ENCODE measurements at places on chromosomes 1 and 21. TPM values are rescaled to one million over a fixed set of nuclear protein-coding genes. Genes with fewer than 3 reads are reported as not detected.

DNA sequence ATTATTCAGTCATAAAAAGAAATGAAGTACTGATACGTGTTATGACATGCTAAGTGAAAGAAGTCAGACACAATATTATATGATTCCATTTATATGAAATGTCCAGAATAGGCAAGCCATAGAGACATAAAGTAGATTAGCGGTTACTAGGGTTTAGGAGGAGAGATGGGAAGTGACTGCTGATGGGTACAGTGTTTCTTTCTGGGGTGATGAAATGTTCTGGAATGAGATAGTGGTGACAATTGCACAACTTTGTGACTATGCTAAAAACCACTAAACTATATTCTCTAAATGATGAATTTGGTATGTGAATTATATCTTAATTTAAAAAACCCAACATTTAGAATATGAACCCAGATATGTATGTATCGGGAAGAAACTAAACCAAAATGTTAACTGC is 27.6 kb downstream of the IPP start:
- no peak for DNase-seq

GRCh38 chr1:168921629-168922028 is 184.9 kb upstream of the ATP1B1 start:
- no peak for DNase-seq

DNA sequence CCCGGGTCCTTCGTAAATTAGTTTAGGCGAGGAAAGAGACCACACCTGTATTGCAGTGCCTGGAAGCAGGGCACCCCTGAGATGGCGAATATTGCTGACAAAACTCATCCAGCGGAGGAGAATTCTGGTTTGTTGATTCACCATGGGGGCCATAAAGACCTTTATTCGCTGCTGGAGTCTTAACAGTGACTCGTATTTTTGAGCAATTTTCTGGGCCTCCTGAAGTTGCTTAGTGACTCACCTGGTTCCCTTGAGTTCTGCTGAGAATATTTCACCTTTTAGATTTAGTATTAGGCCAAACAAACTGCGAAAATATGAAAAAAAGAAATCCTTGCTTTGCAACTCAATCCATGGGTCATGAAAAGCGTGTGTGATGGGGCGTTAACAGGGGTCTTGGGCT is 20.6 kb upstream of the H6PD start:
- no peak for DNase-seq

XKR8 gene
- polyA plus RNA-seq: 8.9 TPM

LPAR3 gene
- 1.2 TPM for polyA plus RNA-seq

- DNase-seq: no peak
Observed at GRCh38 chr1:48026701-48027532, 29.7 kb upstream of the TRABD2B start.

DNA sequence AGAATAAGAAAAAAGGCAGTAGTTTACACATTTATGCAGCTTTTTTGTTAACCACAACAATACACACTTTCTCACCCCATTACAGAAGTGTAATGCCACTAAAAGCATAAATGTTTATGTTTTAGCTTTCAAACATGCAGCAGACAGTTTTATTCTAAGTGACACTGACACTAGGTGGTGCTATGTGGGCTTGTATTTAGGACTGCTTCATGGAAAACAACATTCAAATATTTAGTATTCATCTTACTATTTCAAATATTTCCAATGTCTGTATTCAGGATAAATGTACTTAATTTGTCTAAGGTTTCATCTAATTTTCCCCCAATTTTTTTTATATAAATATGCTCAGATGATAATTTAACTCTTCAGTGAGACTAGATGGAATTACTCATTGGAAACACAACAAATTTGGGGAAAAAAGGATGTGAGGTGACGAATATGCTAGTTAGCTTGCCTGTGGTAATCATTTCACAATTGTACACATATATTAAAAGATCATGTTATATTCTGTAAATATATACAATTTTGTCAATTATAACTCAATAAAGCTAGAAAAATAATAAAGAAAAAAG is 71.4 kb downstream of the USP1 start:
- DNase-seq: peak; percentile 3

DNA sequence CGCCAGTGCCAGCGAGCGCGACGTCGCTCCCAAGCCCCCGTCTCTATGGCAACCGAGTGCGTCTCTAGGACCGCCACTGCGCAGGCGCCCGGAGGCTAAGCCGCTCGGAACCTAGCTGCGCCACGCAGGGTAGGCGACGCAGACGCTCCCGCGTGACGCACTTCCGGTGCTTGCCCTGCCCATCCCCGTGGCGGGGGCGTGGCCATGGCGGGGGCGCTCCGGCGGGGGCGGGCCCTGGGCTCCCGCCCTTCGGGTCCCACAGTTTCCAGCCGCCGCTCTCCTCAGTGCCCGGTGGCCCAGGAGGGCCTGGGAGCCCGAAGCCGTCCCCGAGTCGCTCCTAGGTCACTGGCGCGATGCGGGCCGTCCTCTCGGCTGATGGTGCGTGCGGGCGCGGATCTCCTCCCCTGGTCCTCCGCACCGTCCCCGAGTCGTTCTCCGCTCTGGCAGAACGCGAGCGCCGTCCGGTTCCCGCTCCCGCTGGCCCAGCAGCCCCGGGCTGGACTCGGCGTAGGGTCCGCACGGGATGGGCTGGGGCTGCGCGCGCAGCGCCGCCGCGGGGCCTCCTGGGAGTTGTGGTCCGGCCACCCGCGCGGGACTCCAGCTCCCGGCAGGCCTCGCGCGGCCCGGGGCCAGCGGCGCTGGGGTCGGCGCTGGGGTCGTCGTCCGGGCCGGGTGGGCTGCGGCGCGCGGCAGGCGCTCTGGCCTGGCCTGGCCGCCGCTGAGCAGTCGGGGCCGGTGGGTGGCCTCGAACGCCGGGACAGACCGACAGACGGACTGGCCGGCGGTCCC is at the start of gene MIB2:
Gene MIB2 (plus strand): TSS at position 245 of the 789 bp plus-strand sequence. CDS start 7,953 bp downstream, outside the sequence.
- peak; percentile 89 for DNase-seq

DNA sequence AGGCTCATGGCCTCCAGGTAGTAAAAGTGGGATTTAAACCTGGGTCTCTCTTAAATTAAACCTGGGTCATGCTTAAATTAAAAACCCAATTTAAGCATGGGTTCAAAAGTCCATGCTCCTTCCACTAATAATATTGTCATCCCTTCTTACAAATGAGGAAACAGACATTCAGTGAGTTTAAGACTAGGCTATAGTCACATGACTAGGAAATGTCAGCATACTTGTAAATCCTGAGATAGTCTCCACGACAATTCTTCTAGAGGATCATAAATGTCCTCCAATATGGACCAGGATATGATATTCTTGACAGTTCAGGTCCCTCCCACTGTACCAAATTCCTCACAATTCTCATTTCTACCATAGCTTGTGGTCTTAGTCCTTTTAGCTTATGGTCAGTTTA is 10.5 kb upstream of the IGFN1 start:
- no peak for DNase-seq

OPRD1 gene
- polyA plus RNA-seq: 0.31 TPM

DNA sequence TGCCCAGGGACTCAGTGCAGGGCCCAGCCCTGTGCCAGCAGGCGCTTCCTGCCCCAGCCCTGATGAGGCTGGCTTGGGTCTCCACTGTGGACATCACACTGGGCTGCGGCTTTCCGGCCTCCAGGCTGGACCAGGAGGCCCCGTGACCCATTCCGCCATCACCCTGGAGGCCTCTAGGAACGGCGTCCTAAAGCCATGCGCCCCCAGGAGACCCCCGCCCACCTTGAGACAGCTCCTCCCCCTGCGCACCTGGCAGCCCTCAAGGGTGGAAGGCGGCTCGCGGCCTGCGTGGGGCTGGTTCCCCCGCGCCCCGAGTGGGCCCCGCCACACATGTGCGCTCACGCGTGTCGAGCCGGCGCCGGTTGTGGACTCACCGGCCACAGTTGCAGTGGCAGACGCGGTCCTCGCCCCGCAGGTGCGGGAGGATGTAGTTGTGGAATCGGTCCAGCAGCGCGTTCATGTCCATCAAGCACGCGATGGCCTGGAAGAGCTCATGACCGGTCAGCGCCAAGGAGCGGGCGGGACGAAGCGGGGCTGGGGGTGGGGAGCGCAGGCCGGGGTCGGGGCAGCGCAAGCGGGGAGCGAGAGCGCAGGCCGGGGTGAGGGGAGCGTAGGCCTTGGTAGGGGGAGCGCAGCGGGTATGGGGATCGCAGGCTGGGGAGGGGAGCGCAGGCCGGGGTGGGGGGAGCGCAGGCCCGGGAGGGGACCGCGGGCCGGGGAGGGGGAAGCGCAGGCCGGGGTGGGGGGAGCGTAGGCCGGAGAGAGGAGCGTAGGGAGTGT is 924 bp downstream of the TMEM240 start:
- no peak for DNase-seq

DNA sequence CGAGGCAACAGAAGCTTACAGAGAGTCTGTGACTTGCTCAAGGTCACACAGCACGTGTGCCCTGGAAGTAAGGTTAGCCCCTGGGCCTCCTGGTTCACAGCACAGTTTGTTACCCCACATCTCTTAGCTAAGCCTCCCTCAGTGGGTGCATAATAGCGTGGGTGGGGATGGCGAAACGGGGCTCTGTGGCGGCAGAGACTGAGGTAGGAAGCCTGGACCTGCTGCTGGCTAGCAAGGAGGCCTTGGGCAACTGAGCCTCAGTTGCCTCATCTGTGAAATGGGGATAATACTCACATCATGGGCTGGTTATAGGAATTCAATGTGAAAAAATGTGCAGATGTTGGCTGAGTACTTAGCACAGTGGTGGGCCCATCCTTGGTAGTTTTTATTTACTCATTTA is 596 bp downstream of the PADI4 start:
- DNase-seq: no peak

KCNA2 gene
- polyA plus RNA-seq: 0.82 TPM

DNA sequence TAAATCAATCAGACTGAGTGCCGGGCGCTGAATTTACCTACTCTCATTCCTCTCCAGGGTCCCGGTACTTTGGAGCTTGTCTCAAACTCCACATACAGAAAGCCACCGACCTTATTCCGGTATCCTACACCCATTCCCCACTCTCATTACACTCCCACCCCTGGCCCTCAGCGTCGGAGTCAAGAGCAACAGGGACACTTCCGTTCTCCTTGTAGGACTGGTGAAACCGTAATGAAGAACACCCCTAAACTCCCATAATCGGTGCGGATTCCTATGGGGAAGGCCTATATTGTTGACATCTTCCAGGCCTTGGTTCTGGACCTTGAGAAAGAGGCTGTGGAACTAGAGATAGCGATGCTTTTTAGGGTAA is 798 bp downstream of the ZBED6 start:
- peak; percentile 32 for DNase-seq

DNA sequence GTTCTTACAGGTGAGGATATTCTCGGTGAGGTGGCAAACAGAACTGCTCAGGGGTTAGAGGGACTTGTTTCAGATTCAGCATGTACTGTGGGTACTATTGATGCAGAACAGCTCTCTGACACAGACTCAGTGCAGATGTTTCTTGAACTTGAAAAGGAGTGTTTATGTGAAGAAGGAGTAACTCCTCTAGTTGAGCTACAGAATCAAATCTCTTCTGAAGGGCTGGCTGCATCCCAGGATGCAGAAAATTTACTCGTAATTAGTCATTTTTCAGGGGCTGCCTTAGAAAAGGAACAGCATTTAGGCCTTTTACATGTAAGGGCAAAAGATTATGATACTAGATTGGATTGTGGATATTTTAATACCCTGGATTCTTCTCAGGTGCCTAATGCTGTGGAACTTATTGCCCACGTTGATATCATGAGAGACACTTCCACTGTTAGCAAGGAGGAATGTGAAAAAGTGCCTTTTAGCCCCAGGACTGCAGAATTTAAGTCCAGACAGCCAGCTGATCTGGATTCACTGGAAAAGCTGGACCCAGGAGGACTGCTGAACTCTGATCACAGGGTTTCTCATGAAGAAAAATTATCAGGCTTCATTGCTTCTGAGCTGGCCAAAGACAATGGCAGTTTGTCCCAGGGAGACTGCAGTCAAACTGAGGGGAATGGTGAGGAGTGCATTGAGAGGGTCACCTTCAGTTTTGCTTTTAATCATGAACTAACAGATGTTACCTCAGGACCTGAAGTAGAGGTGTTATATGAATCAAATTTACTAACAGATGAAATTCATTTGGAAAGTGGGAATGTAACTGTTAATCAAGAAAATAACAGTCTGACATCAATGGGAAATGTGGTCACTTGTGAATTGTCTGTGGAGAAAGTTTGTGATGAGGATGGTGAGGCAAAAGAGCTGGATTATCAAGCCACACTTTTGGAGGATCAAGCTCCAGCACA is 79.6 kb upstream of the BMP8A start:
- DNase-seq: no peak

GRCh38 chr1:38151399-38151798 is 104.8 kb upstream of the POU3F1 start:
- no peak for DNase-seq

GRCh38 chr1:238399558-238399957 is 508.8 kb upstream of the ZP4 start:
- DNase-seq: no peak

IQGAP3 gene
- 11.2 TPM for polyA plus RNA-seq

ACP6 gene
- 27.4 TPM for polyA plus RNA-seq

- DNase-seq: no peak
Observed at GRCh38 chr1:6267686-6268322, 6.9 kb upstream of the GPR153 start.

- no peak for DNase-seq
Observed at GRCh38 chr21:32687643-32688345, 40.0 kb downstream of the SYNJ1 start.

DNA sequence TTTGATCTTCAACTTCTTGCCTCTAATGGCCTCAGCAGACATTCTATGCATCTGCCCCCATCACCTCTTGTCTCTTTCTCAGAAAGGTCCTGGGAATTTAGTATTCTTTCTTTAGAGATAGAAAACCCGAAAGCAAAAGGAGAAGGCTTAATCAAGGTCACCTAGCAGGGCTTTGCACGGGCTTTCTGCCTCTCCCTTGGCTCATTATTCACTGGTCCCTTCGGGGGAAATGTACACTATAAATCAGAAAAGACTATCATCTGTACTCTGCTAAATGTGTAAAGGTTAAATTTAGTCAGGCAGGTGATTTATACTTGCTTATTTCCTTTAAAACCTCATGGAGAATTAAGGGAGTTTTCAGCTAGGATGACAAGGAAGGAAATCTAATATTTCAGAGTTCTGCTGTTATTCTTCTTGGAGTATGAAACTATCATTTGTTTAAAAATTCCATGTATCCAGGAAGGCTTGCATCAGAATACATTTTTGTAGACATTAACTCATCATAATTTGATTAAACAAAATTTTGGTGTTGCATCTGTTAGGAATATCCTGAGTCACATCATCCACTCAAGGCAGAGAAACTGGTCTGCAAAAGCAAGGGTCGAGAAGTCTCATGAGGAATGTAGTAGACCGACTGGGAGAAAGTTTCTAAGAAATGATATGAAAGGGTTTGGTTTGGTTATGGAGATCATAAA is 124.6 kb downstream of the GABPA start:
- DNase-seq: no peak

DNA sequence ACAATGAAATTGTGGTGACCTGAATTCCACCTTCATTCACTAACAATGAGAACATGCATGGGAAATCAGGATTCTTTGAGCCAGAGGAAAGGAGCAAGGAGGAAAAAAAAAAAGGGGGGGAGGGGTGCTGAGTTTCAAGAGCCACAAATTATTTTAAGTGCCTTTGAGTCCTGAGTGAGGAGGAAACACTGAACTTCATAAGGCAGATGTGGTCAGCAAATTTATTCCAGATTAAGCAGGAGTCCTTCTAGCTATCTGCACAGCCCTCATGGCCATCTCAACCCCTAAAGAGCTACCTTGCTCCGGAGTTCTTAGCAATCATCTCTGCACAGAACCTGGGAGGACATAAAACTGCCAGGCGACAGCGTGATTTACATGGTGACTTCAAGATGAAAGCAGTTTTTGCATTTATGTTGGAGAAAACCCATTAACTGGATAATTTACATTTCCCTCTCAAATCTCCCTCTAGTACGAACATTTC is 21.7 kb downstream of the ASTN1 start:
- no peak for DNase-seq
